Activated CD4-positive, alpha-beta T cell treated with anti-CD3 and anti-CD28 coated beads for 24 hours (primary cell): ENCODE measurements at places on chromosomes 7 and 10.

- DNase-seq, result no peak
These were observed 713 bp upstream of the HOGA1 start for GRCh38 chr10:97583476-97583875.

DNA sequence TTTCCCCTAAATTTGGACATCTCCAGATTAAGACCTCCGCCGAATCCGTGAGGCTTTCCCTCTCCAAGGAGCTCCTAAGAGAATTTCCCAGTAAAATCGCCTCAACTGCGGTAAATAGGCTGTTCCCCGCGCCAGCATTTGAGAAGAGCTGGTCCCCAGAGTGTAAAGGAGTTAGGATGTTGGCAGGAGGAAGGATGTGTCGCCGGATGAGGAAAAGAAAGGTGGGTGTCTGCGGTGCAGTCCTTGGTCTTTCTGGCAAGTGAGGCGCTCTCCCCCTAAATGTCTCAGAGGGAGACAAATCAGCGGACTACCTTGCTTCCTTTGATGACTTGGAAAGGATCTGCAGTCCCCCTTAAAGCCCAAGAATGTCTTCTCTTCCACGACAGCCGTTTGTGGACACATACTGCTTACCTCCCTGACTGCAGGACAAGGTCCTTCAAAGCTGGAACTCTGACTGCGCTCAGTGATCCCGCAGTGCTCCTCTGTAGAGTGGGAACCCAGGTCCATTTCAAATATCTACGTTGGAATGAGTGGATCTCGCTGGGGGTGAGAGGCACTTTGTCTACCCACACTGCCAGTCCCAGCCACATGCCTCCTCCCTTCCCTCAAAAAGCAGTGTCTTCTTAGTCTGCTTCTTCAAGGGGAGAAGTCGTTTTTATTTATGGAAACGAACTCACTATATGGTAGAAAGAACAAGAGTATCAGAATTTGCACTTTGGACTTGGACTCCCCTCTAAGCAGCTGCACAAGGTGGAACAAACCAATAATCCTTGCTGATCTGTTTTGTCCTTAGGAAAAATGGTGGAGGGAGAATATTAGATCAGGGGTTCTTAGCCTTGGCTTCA is 1.1 kb upstream of the DLG5 start:
- no peak for DNase-seq

- DNase-seq, result no peak
These were observed 445.7 kb upstream of the C7orf33 start for GRCh38 chr7:148144827-148145226.

DNA sequence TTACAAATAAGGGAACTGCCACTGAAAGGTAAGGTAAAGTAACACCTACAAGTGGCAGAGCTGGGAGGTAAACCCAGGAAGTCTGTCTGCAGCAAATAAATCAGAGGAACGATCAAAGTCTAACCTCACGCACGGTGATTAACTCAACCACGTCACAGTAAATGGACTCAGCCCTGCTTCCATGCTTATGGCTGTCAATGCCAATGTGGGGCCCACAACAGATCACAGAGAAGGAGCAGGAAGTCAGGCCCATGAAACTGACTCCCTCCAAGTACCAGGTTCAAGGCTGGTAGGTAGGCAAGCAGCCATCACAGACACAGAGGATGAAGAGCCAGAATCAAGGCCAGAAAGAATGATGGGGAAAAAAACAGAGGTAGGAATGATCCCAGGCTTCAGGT is 38.0 kb upstream of the ACSL5 start:
- no peak for DNase-seq

DNA sequence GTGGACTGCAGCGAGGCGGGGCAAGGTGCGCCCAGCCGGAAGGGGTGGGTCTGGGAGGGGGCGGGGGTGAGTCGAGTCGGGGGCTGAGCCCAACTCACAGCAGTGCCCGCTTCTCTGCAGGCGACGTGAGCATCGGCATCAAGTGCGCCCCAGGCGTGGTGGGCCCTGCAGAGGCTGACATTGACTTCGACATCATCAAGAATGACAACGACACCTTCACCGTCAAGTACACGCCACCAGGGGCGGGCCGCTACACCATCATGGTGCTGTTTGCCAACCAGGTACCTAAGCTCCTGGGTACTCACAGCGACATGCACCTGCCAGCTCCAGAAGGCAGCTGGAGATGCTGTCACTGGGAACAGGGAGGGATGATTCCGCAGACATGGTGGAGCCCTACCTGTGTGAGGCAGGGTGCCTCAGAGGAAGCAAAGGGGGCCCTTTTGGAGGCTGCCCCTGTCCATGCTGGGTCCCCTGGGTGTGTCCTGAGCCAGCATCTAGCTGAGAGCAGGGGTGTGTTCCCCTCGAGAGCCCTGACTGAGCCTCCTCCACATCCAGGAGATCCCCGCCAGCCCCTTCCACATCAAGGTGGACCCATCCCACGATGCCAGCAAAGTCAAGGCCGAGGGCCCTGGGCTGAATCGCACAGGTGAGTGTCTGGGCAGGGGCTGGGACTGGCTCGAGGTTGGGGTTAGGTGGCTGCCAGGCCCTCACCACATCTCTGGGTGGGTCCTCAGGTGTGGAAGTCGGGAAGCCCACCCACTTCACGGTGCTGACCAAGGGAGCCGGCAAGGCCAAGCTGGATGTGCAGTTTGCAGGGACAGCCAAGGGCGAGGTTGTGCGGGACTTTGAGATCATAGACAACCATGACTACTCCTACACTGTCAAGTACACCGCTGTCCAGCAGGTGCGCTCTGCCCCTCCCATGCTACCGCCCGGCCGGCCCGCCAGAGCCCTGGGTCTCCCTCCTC is 12.8 kb downstream of the FLNC start:
- DNase-seq, result no peak

GRCh38 chr10:6400821-6401465 is 179.1 kb downstream of the PRKCQ start:
- no peak for DNase-seq

DNA sequence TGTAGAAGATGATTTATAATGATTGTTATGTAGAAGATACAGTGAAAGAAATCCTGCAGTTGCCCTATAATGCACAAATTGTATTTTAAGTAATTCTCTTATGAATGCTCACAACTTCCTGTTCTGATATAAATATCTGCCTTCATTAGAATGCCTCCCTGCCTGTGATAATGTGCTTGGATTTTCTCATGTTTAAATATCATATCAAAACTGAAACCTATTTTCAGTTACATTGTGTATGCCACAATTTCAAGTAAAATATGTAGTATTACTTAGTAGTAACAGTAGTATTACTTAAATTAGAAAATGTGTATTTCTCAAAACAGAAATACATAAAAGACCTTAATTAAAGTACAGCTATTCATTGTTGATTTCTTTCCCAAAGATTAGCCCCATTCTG is 41.1 kb upstream of the TFEC start:
- no peak for DNase-seq

DNA sequence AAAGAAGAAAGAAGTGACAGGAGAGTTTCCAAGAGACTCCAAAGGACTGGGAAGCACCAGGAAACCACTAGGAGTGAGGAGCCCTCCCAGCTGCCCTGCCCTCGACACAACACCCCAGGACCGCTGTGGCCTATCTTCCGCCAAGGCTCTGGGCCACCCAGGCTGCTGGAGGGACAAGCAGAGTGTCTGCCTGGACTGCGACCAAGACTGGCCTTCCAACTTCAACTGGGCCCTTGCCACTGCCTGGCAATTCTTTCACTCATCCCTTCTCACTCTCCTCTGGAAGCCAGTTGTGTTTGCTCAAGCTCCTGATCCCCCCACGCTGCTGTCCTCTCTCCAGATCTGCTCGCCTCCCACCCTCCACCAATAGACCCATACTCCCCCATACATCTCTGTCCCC is 10.2 kb downstream of the KIAA1549 start:
- no peak for DNase-seq

DNA sequence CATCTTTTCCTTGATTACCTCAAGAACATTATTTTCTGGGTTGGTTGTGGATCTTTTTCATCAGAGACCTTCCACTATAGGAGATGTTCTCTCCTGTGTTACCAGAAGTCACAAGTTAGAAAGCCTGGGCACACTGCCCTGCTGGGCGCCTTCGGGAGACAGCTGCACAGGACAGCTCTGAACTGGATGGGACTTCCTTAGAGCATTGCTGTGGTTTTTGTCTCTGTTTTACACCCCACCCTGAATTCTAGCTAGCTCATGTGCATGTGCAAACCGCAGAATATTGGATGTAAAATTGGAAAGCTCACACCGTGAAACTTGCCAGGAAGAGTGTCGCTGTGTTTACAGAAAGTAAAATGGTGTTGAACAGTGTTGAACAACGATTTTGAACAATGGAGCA is 54.4 kb upstream of the SEC61G start:
- DNase-seq, result no peak

DNA sequence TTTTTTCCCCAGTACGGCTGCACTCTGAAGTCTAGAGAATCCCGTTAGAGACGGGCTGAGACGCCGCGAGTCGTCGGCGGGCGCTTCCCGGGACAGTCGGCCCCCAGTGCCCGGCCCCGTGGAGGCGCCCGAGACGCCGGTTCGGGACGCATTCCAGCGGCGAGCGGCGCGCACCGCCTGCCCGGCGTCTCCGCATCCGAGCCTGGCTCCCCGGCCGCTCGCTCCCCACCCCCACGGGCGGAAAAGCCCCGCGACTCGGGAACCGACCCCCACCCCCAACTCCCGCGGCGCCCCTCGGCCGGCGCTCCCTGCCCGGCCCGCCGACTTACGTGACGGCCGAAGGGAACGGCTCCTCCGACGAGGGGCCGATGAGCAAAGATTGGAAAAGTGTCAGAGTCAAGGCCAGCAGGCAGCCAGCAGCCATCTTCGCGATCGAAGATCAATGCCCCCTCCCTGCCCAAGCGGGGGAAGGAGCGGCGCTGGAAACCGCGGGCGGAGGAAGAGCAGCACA is 486 bp downstream of the CACNA2D1 start:
- DNase-seq, result no peak

DNA sequence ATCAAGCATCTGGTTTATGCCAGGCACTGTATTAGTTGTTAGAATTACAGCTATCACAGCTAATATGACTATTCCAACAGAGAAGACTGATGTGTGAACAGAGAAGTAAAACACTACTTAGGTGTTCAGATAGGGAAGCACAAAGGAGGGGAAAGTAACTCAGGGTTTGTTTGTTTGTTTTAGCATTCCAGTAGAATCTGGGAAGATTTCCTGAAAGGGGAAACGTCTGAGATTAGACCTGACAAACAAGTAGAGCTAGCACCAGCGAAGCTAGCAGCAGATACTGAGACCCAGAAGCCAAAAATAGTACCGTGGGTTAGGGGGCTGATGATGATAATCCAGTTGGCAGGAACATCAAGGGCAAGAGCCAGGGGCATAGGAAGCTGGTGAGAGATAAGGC is 28.8 kb upstream of the KLHL7 start:
- DNase-seq, result no peak

DNA sequence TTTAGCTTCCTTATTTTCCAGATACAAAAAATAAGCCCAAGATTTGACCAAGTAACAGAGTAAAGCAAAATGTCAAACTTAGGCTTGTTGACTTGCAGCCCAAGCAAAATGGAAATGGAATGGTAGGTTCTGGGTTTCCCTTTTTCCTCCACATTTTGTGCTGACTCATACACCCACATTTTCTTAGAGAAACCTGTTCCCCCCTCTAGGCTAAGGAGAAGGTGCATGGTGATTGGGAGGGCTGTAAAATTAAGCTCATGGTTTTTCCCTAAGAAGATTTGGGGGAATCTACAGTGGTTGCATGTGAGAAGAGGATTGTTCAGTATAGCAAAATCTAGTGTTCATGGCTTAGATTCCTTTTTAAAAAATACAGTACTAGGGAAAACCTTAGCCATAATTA is 127.4 kb downstream of the ARL4A start:
- no peak for DNase-seq

DNA sequence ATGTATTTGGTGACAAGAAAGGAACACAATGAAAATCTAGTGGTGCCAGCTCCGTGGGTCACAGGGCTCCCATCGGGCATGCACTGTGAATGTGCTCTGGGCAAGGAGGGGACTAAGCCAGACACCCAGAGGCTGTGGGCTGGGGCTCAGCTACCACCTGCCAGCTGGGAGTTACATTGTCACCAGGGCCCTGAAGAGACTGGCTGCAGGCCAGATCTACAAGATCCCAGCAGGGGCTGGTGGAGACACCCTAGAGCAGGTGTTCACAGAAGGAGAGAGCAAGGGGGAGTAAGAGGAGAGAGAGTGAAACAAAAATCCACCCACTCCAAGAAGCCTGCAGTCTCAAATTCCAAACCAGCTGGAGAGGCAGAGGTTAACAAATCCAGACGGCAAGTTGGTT is 116.6 kb upstream of the ADCY1 start:
- DNase-seq, result no peak

DNA sequence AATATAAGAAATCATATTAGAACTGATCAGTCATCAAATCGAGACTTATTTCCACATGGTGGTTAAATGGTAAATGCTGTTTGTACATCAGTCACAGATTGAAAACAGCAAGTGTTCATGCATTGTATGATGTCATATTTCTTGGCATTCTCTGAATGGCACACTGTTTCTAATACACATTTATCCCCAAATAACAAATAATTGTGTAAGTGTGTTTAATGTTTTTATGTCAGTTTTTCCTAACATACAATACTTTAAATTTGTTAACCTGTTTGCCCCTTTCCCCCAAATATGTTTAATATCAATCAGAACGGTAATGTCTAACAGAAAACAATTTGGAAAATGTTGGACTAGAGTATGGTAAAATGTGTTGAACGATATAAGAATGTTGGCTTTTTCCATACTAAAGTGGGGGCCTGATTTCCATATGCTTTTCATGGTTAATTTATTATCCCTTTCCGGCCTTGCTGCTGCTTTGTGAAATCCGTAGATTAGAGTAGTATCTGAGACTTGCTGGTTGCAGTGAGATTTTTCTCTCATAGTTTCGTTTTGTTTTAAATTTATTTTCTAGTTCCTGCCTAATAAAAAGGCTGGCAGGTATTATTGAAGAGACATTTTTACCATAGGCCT is 23.7 kb downstream of the RAB18 start:
- DNase-seq, result no peak

DNA sequence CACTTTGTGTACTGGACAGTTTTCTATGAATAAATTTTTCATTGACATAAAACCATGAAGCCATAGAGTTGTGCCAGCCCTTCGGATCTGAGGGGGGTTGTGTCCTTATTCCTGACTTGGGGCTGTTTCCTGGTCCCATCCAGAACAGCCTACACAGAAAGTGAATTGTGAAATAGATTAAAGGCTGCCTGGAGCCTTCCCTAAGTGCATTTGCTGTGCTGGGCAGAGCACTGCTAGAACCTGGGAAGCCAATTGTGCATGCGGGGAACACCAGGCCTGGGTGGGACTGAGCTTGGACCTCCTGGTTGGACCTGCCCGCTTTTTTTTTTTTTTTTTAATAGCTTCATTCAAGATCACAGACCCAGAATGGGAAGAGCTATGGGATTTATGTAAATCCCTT is 238.9 kb downstream of the ARHGAP21 start:
- no peak for DNase-seq

- DNase-seq, result no peak
These were observed 37.4 kb downstream of the GOT1 start for GRCh38 chr10:99393036-99393435.

GRCh38 chr10:37831495-37832333 is 25.7 kb downstream of the ZNF248 start:
- DNase-seq, result no peak

DNA sequence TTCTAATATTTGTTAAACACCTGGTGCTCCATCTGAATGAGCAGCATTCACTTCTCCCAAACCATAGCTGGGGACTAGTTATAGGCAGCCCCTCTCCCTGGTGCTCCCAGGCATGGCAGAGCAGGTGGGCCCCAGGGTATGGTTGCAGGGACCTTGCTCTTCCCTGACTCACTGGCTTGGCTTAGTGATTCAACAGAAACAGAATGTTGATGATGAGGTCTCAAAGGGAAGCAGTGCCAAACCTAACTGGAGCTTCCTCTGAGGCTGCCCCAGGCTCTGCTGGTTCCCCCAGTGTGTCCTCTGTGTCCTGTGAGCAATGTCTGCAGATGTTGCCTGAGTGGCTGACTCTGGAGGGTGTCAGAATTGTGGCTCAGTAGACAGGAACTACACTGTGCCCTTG is 3.7 kb downstream of the GPR26 start:
- DNase-seq, result no peak
